Lung microvascular endothelial cell (primary cell): ENCODE measurements at places on chromosomes 13 and 19. TPM values are rescaled to one million over a fixed set of nuclear protein-coding genes. Genes with fewer than 3 reads are reported as not detected.

GRCh38 chr19:38429055-38429810 is 3.2 kb upstream of the RASGRP4 start:
- no peak for DNase-seq

- DNase-seq = peak; percentile 99
Measured at GRCh38 chr13:44306371-44307192, 67.0 kb upstream of the SERP2 start.

- DNase-seq = no peak
Measured at GRCh38 chr19:45960595-45961235, 12.9 kb downstream of the NOVA2 start.

- DNase-seq = peak; percentile 31
Measured at GRCh38 chr19:8512115-8512967, 1.6 kb downstream of the ZNF414 start.

DNA sequence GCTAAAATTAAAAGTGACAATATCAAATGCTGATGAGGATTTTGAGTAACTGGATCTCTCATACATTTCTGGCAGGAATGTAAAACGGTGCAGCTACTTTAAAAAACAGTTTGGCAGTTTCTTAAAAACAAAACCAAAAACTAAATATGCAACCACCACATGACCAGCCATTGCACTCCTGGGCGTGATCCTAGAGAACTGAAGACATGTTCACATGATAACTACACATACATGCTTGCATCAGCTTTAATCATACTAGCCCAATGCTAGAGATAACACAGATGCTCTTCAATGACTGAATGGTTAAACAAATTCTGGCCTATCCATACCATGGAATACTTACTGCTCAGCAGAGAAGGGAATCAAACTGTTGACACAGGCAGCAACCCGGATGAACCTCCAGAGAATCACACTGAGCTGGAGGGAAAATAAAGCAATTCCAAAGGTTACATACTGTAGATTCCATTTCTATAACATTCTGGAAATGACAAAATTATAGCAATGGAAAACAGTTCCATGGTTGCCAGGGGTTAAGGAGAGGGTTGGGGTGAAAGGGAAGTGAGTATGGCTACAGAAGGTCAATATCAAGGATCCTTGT is 25.5 kb upstream of the NAXD start:
- DNase-seq = peak; percentile 81

DNA sequence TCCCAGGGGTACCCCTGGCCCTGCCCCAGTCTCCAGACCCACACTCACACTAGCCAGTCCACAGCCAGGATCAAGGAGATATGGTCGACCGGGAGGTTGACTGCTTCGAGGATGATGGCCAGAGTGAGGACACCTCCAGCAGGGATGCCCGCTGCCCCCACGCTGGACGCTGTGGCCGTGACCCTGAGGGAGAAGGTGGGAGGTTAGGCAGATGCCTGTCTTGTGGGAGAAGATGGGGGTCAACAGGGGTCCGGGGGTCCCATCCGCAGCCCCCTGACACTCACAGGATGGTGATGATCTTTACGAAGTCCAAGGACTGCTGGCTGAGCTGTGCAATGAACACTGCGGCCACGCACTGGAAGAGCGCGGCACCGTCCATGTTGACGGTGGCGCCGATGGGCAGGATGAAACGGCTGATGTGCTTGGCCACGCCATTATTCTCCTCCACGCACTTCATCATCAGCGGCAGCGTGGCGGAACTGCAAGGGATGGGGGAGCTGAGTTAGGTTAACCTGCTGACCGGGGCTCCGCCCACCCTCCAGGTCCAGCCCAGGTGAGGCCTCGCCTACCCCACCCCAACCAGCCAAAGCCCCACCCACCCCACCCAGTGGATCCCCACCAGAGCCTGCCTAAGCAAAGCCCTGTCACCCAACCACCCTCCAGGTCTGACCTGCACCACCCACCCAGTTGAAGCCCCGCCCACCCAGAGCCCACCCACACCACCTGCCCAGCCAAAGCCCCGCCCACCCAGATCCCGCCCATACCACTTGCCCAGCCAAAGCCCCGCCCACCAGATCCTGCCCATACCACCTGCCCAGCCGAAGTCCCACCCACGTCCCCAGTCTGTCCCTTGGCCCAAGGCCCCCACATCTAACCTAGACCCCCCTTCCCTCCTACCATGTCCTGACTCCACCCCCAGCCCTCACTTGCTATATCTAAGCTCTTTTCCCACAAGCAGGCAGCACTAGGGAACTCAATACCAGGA is 11.2 kb downstream of the SLC1A5 start:
- no peak for DNase-seq

DNA sequence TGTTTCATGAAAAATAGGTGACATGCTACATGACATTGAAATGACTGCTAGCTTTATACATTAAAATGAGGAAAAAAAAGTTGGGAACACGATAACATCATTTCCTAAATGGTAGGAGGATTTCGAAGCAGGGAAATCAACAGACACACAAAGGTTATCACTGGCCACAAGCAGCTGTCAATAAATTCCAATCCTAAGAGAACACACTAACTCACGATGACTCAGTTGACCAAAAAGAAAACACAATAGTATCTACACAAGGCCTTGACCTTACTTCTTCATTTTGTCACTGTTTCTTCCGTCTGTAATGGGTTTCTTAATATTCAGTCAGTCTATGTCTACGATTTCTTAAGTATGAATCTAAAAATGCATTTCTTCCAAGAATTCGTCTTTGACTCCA is 36.5 kb downstream of the STARD13 start:
- peak; percentile 89 for DNase-seq

- DNase-seq = no peak
Measured at GRCh38 chr13:108455320-108455719, 174.1 kb upstream of the MYO16 start.

CFD gene
- 1.2 and 3.9 TPM in 2 replicates for total RNA-seq
